ENCODE measurements at places on chromosomes 11 and 22. TPM values are rescaled to one million over a fixed set of nuclear protein-coding genes. Genes with fewer than 3 reads are reported as not detected.

VSIG10L2 gene
- total RNA-seq = 0.09 TPM

MAJIN gene
- not detected for total RNA-seq

B4GAT1 gene
- total RNA-seq = 41.6 TPM

SRSF8 gene
- total RNA-seq = 6.9 TPM

KCNJ11 gene
- not detected for total RNA-seq

OR52K1 gene
- total RNA-seq = not detected

ATP5MG gene
- total RNA-seq = 157 TPM

PGA5 gene
- 2.1 TPM for total RNA-seq

CRYBB2 gene
- not detected for total RNA-seq

OR10A2 gene
- total RNA-seq = not detected

GAS2 gene
- 0.63 TPM for total RNA-seq

TSGA10IP gene
- total RNA-seq = not detected

Data from bronchial smooth muscle cell (primary cell).